NCI-H1092 (cell line): ENCODE measurements at places on chromosomes 1 and 21.

- no peak for DNase-seq
Observed at GRCh38 chr1:2486558-2486957, 10.5 kb downstream of the PLCH2 start.

DNA sequence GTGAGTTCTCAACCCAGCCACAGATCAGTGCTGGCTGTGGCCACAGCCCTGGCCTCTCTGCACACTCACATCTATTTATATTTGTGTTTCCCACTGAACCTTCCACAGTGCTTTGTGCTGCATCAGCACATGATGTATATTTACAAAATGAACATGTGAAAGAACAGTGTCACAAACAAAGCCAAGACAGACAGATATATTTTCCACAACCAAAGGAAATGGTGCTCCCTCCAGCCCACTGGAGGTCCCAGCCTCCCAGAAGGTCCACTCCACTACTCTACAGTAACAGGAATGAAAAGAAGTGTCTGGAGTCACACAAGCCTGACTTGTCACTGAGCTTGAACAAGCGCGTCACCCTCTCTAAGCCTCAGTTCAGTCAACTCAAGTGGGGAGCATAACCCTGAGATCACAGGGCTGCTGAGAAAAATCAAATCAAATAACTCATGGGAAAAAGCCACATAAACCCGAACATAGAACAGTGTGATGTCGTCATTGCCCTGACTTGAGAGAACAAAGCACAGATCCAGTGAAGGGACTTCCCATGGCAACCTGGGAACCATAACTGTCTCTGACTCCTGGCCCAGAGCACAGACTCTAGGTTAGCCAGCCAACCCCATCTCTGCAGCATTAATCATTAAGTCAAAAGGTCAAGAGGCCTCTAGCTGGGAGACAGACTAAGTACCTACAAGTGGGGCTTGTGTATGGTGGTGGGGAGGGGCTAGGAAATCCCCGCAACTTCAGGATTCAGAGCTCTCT lies 121.2 kb downstream of the TRABD2B start:
- DNase-seq: peak; percentile 45

GRCh38 chr1:8343044-8343443 lies 25.1 kb downstream of the SLC45A1 start:
- no peak for DNase-seq

DNA sequence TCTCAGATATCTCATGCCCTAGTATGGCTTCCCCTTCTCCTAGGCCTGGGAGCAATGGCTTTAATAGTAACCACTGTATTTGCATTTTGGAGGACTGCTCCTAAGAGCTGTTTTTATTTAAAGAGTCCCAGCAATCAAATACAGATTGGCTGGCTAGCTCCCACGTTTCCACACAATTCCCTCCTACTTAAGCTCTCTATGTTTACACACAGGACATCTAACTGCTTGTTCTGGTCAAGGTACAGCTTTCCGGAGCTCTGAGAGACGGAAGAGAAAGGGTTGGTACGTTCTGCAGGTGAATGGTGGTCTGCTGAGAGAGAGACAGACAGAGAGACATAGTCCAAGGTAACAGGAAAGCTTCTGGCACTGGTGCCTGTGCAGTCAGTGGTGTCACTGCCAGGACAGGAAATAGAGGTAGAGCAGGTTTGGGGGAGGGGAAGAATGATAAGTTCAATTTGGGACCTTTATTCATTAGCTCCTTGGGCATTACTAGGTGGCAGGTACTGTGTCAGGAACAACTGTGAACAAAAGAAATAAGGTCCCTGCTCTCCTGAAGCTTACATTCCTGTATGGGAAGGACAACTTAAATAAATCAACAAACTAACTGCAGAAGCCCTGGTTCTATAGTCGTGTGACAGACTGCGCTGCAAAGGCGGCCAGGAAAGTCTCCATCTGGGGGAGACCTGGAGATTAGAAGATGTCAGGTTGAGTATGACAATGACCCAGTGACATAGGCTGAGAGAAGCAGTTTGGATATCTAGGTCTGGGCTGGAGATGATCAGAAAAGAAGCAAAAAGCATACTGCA lies 1.2 kb upstream of the SLC25A33 start:
- no peak for DNase-seq

DNA sequence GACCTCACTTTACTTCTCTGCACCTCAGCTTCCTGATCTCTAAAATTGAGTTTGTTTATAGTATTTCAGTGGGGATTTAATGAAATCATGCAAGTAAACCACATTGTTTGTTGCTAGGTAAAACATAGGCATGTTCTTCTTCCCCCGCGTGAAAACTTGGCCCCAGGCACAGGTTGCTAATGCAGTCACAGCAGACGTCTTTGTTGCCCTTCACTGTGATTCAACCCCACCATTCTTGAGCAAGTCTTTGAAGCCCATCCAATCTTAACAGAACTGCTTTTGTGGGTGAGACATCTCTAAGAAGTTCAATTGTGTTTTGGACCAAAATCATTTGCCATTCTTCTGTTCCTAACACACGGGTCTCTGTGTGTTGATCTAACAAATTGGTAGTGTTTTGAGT lies 185.5 kb downstream of the ZNF281 start:
- no peak for DNase-seq

- no peak for DNase-seq
Observed at GRCh38 chr1:56080123-56080522, 499.2 kb downstream of the PLPP3 start.

DNA sequence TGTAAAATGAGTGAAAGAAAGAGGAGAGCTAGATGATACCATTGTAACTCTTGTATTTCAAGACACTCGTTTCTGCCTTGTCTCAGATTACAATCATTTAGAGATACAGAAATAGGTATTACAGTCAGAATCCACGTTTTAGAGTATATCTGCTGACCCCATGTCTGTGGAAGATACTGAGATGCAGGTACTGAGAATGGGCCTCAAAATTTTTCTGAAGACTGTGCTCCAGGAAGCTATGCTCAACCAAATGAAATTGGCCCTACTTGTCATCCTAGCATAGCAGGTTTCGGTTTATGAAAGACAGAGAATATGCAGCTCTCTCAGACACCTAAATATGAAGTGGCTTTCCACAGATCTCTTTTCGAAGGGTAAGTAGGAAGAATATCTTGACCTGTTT lies 6.0 kb upstream of the WARS2 start:
- DNase-seq: no peak
